ENCODE measurements at places on chromosomes 13 and 19. TPM values are rescaled to one million over a fixed set of nuclear protein-coding genes. Genes with fewer than 3 reads are reported as not detected.

Gene NLRP9
- total RNA-seq = not detected

Gene SYNGR4
- not detected for total RNA-seq

Gene TMEM38A
- total RNA-seq = 4.7 TPM

Gene BIVM
- 11.1 TPM for total RNA-seq

Gene TNFRSF19
- 3.2 TPM for total RNA-seq

Gene CRYL1
- 17.9 TPM for total RNA-seq

GRCh38 chr13:23728807-23729206 is 158.6 kb downstream of the TNFRSF19 start:
- DNase-seq = no peak

GRCh38 chr19:41705393-41706174 is 2.8 kb upstream of the CEACAM5 start:
- peak; percentile 15 for DNase-seq

DNA sequence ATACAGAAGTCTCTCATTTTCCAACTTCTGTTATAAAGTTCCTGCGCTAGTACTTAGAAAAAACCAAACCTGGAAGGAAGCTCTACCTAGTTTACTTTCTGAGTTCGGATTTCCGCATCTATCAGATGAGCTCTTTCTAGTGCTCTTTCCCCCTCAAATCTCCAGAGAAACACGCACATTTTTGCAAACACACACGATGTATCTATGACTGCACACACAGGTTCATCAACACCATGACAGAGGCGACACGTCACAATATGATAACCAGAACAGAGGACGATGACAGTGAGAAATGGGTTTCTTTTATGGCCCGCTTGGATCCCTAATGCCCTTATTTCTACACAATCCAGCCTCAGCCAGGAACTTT is 629 bp upstream of the LRRC63 start:
- no peak for DNase-seq

- no peak for DNase-seq
Measured at GRCh38 chr13:112452380-112453206, 76.4 kb downstream of the SPACA7 start.

DNA sequence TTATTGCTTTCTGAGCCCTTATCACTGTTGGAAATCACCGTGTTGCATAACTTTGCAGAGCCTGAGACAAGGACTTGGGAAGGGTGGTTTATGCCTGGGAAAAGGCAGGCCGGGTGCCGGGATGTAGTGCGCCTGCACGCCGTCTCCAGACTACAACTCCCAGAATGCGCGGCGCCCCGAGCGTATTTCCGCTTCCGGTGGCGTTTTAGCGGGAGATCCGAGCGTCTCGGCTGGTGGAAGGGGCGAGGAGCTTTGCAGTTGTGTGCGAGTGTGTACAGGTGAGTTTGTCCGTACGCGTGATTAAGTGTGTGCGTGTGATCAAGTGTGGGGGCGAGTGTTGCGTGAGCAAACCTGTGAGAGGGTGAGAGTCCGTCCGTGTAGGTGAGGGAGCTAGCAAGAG is 75.4 kb downstream of the PEG3 start:
- DNase-seq = no peak

- DNase-seq = no peak
Measured at GRCh38 chr13:39448834-39449233, 154.2 kb downstream of the LHFPL6 start.

- peak; percentile 52 for DNase-seq
Measured at GRCh38 chr13:87669379-87669978, 1.7 kb upstream of the SLITRK5 start.

DNA sequence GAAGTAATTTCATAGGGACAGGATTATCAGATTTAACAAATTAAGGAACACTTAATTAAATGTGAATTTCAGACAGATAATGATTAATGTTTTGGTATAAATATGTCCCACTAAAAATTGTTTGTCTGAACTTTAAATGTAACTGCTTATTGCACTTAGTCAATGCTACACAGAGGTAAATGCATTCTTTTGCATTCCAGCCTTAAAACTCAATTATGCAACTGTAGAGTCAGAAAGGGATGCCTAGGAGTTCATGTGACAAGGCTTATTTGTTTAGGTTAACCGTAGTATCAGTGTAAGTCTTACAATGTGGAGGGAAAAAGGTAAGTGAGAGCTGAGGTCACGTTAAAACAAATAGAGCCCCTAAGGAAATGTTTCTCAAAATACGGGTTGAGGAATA is 347.2 kb upstream of the ARGLU1 start:
- no peak for DNase-seq

- no peak for DNase-seq
Measured at GRCh38 chr19:405121-405965, 3.6 kb downstream of the C2CD4C start.

All from bronchial epithelial cell (primary cell).